ENCODE measurements at places on chromosomes 1 and 21.

- no peak for DNase-seq
These were observed 12.5 kb downstream of the CDC7 start for GRCh38 chr1:91513160-91513559.

GRCh38 chr1:183550915-183551314 lies 39.3 kb downstream of the NCF2 start:
- DNase-seq = no peak

DNA sequence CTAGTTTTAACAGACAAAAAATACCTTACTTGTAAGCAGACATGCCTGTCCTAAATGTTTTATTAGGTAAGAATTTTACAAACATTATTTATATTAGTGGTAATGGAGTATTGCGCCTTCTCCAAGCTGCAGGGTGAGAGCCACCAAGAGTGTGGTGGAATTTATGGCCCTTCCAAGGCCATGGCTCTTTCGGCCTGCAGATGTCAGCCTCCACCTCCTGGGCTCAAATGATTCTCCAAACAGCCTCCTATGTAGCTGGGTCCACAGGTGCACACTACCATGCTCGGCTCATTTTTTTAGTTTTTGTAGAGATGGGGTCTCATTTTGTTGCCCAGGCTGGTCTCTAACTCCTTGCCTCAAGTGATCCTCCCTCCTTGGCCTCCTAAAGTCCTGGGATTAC lies 56.3 kb downstream of the ITGB3BP start:
- no peak for DNase-seq

- DNase-seq = no peak
These were observed 77.8 kb downstream of the ITPKB start for GRCh38 chr1:226661271-226661670.

DNA sequence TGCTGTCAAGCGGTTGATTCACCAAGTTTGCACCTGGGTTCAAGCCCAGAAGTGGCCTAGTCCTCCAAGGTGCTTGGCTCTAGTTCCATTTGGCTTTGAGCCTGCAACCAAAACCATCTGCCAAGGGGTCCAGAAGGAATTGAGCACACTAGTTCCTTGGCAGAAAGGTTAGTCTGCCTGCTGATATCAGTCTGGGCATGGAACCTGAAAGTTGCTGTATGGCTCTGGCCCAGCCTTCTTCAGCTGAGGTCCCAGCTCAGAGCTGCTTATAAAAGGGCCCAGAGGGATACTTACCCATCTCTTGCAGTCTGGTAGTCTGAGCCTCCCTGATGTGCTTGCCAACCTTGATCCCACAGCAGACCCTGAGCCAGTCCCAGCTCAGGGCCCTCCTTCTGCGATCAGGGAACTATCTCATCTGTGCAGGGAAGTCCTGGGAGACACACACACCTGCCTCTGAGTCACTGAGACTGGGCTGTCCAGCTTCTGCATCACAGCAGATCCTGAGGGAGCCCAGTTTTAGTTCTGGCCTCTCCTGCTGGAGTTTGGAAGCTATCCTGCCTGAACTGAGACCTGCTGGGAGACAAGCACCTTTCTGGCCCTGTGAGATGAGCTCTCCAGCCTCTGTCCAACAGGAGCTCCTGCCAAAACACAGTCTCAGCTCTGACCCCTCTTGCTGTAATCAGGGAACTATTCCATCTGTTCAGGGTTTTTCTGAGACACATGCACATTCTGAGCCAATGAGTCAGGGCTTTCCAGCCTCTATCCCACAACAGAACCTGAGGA lies 75.8 kb downstream of the CTH start:
- no peak for DNase-seq

DNA sequence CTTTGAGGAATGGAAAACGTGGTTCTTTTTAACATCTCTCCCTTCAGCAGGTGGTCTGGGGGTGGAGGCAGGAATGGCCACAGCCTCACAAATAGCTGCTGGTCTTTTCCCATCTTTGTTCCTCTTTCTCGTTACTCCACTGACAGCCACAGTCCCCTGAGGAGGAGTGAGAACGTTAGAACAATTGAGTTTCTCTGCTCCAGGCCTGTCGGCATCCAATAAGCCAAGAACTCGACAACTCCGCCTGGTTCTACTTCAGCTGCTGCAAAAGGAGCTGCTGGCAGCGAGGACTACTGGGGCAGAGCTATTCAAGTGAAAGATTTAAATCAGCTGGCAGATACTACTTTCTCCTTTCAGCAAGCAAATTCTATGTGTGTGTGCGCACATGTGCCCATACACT lies 169.5 kb upstream of the GALNT2 start:
- no peak for DNase-seq

DNA sequence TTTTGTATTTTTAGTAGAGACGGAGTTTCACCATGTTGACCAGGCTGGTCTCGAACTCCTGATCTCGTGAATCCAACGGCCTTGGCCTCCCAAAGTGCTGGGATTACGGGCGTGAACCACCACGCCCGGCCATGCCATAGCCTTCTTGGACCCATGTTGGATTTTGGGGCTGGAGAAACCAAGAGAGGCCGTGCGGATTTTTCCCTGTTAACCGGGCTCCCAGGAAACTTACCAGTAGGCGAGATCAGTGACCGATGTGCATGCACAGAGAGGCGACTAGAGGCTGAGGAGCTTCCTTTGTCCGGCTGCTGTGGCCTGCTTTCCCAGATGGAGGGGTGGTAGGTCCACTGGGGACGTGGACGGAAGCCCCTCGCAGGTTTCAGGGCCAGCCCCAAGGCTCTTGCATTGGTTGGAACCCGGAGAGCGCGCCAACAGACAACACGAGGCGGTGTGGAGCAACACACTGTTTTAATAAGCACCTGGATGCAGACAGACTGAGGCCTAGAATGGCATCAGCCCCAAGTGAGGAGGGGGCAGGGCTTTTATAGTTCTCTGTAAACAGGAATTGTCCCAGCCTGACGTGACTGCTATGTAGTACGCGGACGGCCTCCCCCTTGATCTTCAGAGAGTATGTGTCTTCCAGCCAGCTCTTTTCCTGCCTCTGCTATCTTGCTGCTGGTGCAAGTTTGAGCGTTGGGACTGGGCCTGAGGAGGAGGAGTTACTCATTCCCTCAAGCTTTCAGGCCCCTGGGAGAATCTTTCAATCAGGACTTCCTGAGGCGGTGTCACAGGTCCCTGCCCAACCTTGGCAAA lies at the start of gene ERVH48-1:
Gene ERVH48-1 (minus strand): TSS at position 517 of the 813 bp plus-strand sequence. CDS start 6,624 bp downstream, outside the sequence.
- no peak for DNase-seq

GRCh38 chr1:53378061-53378460 lies 50.2 kb upstream of the LRP8 start:
- DNase-seq = no peak

DNA sequence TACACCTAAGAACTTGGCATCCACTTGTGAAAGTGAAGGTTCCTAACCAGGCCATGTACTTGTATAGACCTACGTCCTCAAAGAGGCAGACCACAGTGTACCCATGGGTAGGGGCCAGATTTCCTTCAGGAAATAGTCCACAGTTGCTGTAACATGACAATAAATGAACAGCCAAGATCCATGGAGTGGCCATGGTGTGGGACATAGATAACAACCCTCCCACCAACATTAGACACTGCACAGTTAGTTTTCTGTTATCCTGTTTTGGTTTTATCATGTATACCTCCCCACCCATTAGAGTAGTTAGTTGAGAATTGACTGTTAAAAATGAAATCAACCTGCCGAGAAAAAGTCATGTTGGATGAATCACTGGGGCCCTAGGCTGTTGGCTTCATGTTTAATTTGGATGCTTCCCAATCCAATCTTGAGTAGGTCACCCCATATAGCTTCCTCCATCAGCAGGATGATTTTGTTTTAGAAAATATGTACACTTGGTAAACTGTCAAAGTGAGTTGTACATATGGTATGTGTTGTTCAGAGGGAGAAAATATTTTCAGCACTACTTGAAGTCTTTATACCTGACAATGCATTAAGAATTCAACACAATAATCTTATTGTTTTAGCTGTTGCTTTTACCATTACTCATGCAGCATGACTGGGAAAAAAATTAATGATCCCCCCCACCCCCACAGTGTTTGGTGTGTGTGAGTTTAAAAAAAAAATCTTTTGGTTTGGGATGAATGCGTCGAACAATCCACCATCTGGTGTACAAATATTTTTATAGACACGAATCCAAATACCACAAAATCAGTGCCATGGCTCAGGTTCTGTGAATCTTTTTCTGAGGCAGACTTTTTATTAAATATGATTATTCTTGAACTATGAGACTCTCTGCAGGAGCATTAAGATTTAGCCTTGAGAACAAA lies 88.3 kb upstream of the ARHGAP29 start:
- no peak for DNase-seq

DNA sequence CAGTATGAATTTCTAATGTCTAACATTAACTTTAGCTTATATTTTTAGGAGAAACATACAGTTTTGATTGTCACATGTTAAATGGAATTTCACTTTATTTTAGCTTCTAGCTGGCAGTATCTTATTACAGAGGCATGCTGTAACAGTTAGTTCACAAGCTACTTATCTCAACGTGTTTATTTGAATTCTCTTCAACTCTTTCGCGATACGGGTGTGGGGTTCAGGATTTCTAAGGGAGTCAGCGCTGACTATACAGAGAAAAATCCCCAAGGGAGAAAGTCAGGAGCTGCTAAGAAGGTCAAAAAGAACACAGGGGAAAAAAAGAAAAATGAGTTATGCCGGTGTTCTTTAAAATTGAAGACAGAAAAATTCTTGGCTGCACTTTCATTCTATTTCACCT lies 296.2 kb downstream of the VAV3 start:
- DNase-seq = no peak

Data from SIG-M5 (cell line).